Stimulated activated CD4-positive, alpha-beta T cell treated with anti-CD3 and anti-CD28 coated beads, Interleukin-15, amount 100 ng/mL, for 24 hours (primary cell): ENCODE measurements at places on chromosomes 3 and 15.

- DNase-seq = no peak
Measured at GRCh38 chr3:178203165-178203564, 333.1 kb upstream of the KCNMB2 start.

DNA sequence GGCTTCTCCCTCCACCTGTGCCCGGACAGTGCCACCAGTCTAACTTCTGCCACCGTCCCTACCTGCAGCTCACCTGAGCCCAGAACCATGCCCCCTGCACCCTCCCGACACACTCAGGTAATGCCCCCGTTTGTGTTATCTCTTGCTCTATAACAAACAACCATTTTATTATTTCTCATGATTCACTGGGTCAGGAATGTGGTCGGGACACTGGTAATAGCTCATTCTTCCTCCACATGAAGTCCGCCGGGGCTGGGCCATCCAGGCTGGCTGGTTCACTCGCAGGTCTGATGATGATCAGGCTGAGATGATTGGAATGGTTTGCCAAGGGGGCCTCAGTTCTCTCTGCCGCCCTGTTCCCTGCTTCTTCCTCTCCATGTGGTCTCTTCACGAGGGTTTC lies 20.3 kb upstream of the NR2E3 start:
- no peak for DNase-seq

DNA sequence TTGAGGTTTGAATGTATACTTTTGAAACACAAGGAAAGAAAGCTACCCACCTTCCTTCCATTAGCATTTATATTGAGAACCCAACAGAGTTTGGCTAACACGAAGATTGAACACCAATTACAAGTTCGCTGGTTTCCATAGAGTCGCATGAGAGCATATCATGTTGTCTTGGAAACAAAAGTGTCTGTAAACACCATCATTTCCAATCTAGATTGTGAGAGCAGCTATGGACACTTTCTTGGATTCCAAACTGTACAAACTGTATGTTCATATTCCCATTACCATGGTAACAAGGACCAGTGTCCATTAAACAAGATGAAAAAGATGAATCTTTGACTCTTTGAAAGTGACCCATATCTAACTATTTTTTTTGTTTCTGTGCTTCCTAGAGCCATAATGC lies 529.9 kb upstream of the ROBO1 start:
- no peak for DNase-seq

DNA sequence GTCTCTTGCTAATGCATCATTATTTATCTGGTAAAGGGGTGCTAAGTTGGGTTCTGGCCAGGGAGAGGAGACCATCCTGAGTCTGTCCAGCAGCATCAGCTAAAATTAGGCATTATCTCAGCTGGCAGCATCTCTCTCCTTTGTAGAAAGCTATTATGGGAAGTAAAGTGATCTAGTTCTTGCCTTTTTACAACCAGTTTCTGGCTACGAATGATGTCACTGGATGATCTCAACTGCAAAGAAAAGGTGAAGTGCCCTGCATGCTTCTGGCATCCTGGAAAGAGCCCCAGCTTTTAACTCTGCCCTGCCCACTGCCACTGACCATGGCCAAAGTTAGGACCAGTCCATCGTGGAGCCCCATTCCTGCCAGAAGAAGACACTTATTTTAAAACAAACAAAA lies 37.1 kb upstream of the IL12A start:
- DNase-seq = no peak
